CD4-positive, CD25-positive, alpha-beta regulatory T cell (primary cell): ENCODE measurements at places on chromosomes 1 and 21. TPM values are rescaled to one million over a fixed set of nuclear protein-coding genes. Genes with fewer than 3 reads are reported as not detected.

Gene ANGPTL3
- total RNA-seq = not detected

- H3K36me3 ChIP-seq = peaks cover 26% of the 10 kb centered on the region
- H3K4me3 ChIP-seq = no peak overlapping the region
- H3K27ac ChIP-seq = no peak overlapping the region
- DNase-seq = no peak
These were observed 24.9 kb downstream of the SOAT1 start for GRCh38 chr1:179318491-179318890.

Gene PIGR
- not detected for total RNA-seq

DNA sequence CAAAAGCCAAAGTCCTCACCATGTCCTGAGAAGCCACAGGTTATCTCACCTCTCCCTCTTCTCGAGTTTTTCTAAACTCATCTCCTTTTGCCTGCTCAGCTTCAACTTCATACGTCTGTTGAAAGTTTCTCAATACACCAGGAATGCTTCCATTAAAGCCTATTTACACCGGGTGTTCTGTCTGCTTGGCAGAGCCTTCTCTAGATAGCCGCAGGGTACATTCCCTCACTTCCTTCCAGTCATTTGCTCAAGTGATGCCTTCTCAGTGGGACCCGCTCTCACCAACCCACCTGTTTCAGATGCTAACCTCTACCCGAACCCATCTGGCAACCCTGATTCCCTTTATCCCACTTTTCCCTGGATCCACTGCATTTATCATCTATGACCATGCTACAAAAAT is 257.0 kb upstream of the ADGRL2 start:
- no peaks in the 10 kb centered on the region for H3K4me1 ChIP-seq
- DNase-seq = no peak
- no peaks in the 10 kb centered on the region for H3K27me3 ChIP-seq
- H3K27ac ChIP-seq = no peak overlapping the region

- H3K36me3 ChIP-seq = no peaks in the 10 kb centered on the region
- H3K4me1 ChIP-seq = no peaks in the 10 kb centered on the region
- no peak overlapping the region for H3K27ac ChIP-seq
- no peak for DNase-seq
These were observed 14.8 kb downstream of the MMEL1 start for GRCh38 chr1:2617971-2618470.

GRCh38 chr1:235971571-235972310 is 93.1 kb downstream of the NID1 start:
- H3K4me3 ChIP-seq = no peak overlapping the region
- DNase-seq = peak; percentile 68
- H3K36me3 ChIP-seq = no peaks in the 10 kb centered on the region
- H3K27me3 ChIP-seq = peaks cover 7% of the 10 kb centered on the region
- no peak overlapping the region for H3K27ac ChIP-seq

DNA sequence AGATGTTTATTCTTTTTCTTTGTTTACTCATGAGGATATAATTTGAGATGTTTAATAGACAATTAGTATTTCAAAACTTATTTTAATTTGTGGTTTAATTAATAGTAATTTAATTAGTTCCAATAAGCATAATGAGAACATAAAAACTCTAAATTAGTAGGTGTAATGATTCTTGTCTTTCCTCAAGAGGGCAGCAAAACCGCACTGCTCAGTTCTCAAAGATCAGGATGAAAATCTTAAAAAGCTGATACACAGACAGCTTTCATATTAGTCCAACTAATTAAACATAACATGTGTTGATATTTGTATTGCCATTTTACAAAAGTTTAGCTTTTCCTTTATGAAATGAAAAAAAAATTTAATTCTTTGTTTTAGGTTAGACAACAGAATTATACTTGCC is 106.7 kb upstream of the C21orf91 start:
- no peak overlapping the region for H3K4me3 ChIP-seq
- H3K4me1 ChIP-seq = peaks cover 3% of the 10 kb centered on the region
- no peaks in the 10 kb centered on the region for H3K36me3 ChIP-seq
- no peak overlapping the region for H3K27ac ChIP-seq

GRCh38 chr21:45574081-45574501 is 31.9 kb upstream of the SLC19A1 start:
- no peak for DNase-seq
- H3K27me3 ChIP-seq = no peaks in the 10 kb centered on the region
- no peaks in the 10 kb centered on the region for H3K36me3 ChIP-seq
- no peaks in the 10 kb centered on the region for H3K4me1 ChIP-seq
- H3K27ac ChIP-seq = no peak overlapping the region
- H3K4me3 ChIP-seq = no peak overlapping the region

Gene WNT3A
- total RNA-seq = not detected

DNA sequence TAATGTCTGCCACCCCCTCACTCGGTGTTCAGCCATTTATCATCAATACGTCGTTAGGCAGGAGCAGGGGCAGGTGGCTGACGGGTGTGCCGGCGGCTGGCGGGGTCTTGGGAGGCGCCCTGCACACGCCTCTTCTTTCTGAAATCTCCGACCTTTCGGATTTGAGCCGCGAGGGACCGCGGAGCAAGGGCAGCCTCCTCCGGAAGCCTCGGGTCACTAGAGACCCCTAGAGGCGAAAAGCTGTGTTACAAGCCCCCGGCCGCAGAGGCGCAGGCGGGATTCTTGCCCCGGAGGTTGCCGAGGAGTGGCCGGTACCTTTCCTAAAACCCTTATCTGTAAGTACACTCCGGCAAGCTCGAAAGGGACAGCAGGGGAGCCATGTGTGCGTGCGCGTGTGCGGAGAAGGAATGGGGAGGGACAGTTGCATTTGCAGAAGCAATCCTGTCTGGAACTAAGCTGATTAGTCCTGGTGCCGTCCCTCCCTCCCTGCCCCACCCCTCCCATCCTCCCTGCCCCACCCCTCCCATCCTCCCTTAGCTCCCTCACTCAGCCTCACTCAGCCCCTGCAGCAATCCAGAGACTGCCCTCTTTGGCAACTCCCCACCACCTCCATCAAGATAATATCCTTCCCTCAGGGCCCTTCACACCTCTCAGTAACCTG is 11.0 kb downstream of the BRINP2 start:
- DNase-seq = no peak
- H3K27ac ChIP-seq = no peak overlapping the region
- no peaks in the 10 kb centered on the region for H3K4me1 ChIP-seq
- no peaks in the 10 kb centered on the region for H3K36me3 ChIP-seq

DNA sequence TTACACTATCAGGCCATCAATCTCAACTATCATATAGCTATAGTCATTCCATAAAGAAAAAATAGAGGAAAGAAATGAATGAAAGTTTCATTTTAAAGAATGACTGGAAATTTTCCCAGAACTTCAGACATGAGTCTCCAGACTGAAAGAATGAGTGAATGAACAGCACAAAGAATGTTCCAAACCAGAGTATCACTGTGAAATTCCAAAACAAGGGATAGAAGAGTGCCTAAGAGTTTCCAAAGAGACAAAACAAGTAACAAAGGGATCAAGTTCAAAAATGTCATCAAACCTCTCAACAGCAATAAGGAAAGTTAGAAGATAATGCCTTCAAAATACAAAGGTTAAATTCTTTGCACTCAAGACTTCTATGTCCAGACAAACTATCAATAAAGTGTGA is 114.9 kb downstream of the DENND1B start:
- peaks cover 2% of the 10 kb centered on the region for H3K36me3 ChIP-seq
- H3K4me3 ChIP-seq = no peak overlapping the region
- no peaks in the 10 kb centered on the region for H3K27me3 ChIP-seq

- H3K4me3 ChIP-seq = no peak overlapping the region
- no peak for DNase-seq
- no peaks in the 10 kb centered on the region for H3K4me1 ChIP-seq
- H3K27ac ChIP-seq = no peak overlapping the region
- no peaks in the 10 kb centered on the region for H3K36me3 ChIP-seq
- no peaks in the 10 kb centered on the region for H3K27me3 ChIP-seq
These were observed 167.6 kb downstream of the RHOU start for GRCh38 chr1:228902781-228903433.

Gene PDXK
- 80.9 TPM for total RNA-seq

Gene JAM2
- not detected for total RNA-seq

- no peak overlapping the region for H3K27ac ChIP-seq
- no peaks in the 10 kb centered on the region for H3K27me3 ChIP-seq
- H3K36me3 ChIP-seq = no peaks in the 10 kb centered on the region
- DNase-seq = no peak
- no peaks in the 10 kb centered on the region for H3K4me1 ChIP-seq
These were observed 102.3 kb downstream of the OMA1 start for GRCh38 chr1:58443986-58444868.

- no peaks in the 10 kb centered on the region for H3K36me3 ChIP-seq
- DNase-seq = no peak
- H3K4me3 ChIP-seq = no peak overlapping the region
- H3K27me3 ChIP-seq = no peaks in the 10 kb centered on the region
- no peak overlapping the region for H3K27ac ChIP-seq
These were observed 51.0 kb downstream of the MT1HL1 start for GRCh38 chr1:236953151-236953700.

DNA sequence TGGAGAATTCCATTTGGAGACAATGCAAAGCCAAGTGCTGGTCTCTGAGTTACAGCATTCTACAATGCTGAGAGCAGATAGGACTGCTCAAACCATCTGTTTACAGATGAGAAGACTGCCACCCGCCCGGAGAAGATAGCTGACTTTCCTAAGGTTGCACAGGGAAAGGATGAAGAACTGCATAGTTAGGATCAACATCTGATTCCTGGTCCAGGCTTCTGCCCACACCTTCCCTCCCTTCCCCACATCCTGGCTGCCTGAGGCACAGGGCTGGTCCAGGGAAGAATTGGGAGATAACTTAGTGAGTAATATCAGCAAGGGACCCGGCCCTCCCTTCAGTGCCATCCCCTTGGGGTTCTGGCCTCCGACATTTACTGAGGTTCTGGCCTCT is 2.0 kb downstream of the SERINC2 start:
- no peak overlapping the region for H3K4me3 ChIP-seq
- no peak overlapping the region for H3K27ac ChIP-seq
- no peak for DNase-seq
- H3K4me1 ChIP-seq = peaks cover 11% of the 10 kb centered on the region
- peaks cover 33% of the 10 kb centered on the region for H3K27me3 ChIP-seq

Gene CRYAA
- total RNA-seq = not detected

GRCh38 chr1:222904451-222904850 is 89.6 kb downstream of the DISP1 start:
- DNase-seq = no peak
- no peak overlapping the region for H3K27ac ChIP-seq
- H3K4me3 ChIP-seq = no peak overlapping the region
- H3K36me3 ChIP-seq = no peaks in the 10 kb centered on the region

Gene ZNF678
- total RNA-seq = 9.9 TPM

Gene NUAK2
- total RNA-seq = 9.9 TPM

Gene CD164L2
- not detected for total RNA-seq

DNA sequence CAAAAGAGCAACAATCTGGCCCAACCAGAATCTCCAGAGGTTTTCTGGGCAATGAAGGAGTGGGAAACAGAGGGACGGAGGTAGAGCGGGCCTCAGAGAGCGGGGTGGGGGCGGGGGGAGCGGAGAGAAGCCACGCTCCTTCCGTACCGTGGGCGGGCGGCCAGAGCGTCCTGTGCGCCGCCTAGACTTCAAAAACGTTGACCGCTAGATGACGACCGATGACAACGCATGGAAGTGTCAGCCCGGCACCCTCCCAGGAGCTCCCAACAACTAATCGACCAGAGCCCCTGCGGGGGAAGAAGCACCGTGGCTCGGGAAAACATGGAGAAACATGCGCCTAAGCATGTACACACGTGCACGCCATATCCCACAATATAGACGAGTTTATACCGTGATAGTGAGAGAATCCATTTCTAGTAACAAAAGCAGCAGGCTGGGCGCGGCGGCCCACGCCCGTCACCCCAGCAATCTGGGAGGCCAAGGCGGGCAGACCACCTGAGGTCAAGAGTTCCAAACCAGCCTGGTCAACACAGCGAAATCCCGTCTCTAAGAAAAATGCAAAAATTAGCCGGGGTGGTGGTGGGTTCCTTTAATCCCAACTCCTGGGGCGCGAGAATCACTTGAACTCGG is 131.9 kb downstream of the LIPI start:
- H3K4me1 ChIP-seq = no peaks in the 10 kb centered on the region
- no peaks in the 10 kb centered on the region for H3K36me3 ChIP-seq
- no peaks in the 10 kb centered on the region for H3K27me3 ChIP-seq

GRCh38 chr21:17900281-17900989 is 81.3 kb upstream of the C21orf91 start:
- no peak for DNase-seq
- H3K4me3 ChIP-seq = no peak overlapping the region
- H3K4me1 ChIP-seq = peaks cover 4% of the 10 kb centered on the region
- peaks cover 1% of the 10 kb centered on the region for H3K27me3 ChIP-seq
- no peak overlapping the region for H3K27ac ChIP-seq

- H3K4me1 ChIP-seq = peaks cover 18% of the 10 kb centered on the region
- no peaks in the 10 kb centered on the region for H3K27me3 ChIP-seq
- peak overlapping the region; percentile 2 for H3K4me3 ChIP-seq
- H3K36me3 ChIP-seq = no peaks in the 10 kb centered on the region
These were observed 38.8 kb downstream of the DNASE2B start for GRCh38 chr1:84436876-84437655.

GRCh38 chr1:161840363-161840762 is 74.2 kb downstream of the ATF6 start:
- no peak for DNase-seq
- no peaks in the 10 kb centered on the region for H3K4me1 ChIP-seq
- no peak overlapping the region for H3K27ac ChIP-seq
- no peak overlapping the region for H3K4me3 ChIP-seq
- peaks cover 12% of the 10 kb centered on the region for H3K36me3 ChIP-seq

Gene S100A8
- total RNA-seq = not detected

DNA sequence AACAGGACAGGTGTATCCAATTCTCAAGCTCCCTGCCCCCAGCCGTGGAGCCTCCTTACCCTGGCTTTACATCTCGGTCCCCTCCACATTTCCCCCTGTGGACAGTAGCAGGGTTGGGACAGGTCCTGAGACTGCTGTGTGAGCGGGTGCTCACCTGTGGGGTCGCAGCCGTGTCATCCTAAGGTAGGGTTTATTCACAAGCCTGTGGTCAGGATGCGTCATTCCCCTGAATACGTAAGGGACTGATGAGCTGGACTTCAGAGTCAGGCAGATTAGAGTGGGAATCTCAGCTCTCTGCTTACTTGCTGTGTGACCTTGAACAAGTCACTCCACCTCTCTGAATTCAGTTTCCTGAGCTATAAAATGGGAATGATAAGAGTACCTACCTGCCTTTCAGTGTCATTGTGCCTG is 17.7 kb downstream of the ZNF362 start:
- H3K27me3 ChIP-seq = no peaks in the 10 kb centered on the region
- peaks cover 19% of the 10 kb centered on the region for H3K4me1 ChIP-seq
- no peak overlapping the region for H3K4me3 ChIP-seq
- H3K36me3 ChIP-seq = peaks cover 14% of the 10 kb centered on the region

- H3K4me1 ChIP-seq = no peaks in the 10 kb centered on the region
- DNase-seq = no peak
- H3K36me3 ChIP-seq = no peaks in the 10 kb centered on the region
- H3K27ac ChIP-seq = no peak overlapping the region
- H3K27me3 ChIP-seq = no peaks in the 10 kb centered on the region
- H3K4me3 ChIP-seq = no peak overlapping the region
These were observed 819.9 kb downstream of the BRINP3 start for GRCh38 chr1:189657715-189658114.

Gene FAM163A
- total RNA-seq = not detected
